ENCODE measurements at places on chromosomes 16 and 17.

GRCh38 chr16:69036399-69037091 lies 68.9 kb upstream of the HAS3 start:
- DNase-seq, result no peak

- no peak for DNase-seq
Observed at GRCh38 chr16:48462106-48462740, 77.0 kb upstream of the SIAH1 start.

- no peak for DNase-seq
Observed at GRCh38 chr16:12082226-12082887, 105.8 kb downstream of the SNX29 start.

DNA sequence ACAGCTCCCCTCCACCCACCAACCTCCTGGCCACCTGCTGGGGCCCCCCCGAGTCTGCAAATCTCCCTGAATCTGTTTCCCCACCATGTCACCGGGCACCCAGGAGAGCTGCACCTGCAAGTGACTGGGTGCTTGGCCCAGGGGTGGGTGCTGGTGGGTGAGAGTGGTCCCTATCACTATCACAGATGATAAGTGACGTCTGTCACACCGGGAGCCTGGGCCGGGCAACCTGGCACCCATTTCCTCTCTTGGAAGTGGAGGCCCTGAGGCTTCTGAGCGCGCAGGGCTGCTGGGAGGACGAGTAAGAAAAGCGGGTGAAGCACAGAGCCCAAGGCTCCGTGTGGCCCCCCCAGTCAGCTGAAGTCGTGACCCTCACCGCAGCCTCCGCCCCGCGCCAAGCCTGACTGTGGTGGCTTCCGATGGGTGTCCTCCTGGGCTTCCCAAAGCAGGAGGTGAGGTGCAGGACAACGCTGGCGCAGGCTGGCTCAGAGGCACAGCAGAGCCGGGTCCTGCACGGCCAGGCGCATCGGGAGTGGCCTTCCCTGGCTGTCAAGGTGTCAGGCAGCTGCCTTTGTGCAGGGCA lies 21.0 kb upstream of the ACSF3 start:
- no peak for DNase-seq

DNA sequence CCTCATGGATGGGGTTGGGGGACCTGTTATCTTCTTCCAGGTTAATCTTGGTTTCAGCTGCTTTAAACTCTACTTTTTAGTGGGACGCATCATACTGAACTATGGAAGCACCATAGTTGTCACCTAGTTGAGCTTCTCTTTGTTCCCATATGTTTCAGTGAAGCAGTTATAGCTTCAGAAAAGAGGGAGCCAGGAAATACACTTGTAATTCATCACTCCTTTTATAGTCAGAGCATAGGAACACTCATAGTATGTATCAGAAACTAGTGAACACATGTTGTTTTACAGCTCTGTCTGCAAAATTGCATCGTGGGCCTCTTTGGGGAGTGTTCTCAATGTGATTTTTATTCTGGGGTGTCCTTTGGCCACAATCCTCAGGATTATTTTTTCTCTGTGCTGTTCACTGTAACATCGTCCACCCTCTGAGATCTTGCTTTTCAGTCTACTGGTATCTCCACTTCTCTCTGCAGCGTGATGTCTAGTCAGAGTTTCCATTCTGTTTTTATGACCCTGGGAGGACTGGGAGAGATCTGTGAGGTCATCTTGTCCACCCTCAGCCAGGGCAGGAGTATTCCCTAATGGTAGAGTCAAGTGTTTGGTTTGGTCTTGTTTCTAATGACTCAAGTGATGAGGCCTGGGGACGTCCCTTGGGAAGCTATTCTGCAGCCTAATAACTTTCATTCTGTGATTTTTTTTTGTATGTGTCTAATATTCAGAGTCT lies 585.4 kb downstream of the WWOX start:
- no peak for DNase-seq

DNA sequence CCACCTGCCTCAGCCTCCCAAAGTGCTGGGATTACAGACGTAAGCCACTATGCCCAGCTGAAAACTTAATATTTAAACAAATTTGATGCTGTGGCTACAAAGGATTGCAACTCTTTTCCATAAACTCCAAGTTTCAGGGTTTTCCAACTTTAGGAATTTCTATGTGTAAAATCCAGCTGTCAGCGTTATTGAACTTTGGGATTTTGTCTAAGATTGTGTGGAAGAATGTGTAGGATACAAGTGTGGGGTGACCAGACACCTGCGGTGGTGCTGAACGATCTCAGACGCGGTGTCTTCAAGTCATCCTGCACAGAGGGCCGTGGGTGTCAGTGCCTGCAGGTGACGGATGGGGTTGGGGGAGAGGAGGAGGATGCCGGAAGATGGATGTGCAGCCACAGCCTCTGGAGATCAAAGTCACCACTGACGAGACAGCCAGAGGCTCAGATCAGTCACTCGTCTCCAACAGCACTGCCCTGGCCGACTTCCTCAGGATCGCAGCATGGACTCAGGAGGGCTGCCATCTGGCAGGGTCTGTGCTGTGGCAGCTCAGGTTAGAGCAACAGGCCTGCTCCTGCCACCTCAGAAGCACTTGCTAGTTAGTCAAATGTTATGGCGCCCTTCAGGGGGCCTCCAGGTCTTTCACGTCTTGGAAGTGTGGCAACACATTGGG lies 13.0 kb downstream of the ACSF3 start:
- no peak for DNase-seq

DNA sequence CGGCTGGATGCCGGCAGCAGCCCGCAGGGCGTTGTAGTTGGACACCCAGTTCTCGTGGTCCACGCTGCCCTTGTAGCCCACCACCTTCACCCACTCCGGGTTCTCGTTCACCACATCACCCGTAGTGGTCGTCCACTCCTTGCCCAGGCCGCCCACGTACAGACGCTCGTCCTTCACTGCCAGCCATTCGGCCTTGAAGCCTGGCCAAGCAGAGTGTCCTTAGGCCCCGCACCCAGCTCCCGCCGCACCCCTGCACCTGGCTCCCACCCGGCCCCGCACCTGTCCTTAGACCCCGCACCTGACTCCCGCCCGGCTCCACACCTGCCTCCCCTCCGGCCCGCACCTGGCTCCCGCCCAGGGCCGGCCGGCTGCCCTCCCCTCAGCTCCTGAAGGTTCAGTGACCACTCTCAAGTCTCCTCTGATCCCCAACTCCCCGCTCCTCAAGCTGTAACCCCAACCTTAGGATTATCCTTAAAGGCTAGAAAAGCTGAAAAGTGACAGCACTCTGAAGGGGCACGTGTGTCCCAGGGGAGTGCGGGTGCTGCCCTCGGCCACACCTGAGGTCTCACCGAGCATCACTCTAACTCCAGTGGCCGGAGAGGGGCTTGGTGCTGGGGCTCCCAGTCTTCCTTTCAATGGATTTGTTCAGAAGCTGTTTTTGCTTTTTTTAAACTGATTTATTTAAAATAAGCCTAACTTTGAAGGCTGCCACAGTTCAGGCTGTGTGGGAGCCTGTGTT lies 14.4 kb downstream of the CANT1 start:
- no peak for DNase-seq

- DNase-seq, result no peak
Observed at GRCh38 chr17:9032583-9032982, 11.3 kb downstream of the NTN1 start.

DNA sequence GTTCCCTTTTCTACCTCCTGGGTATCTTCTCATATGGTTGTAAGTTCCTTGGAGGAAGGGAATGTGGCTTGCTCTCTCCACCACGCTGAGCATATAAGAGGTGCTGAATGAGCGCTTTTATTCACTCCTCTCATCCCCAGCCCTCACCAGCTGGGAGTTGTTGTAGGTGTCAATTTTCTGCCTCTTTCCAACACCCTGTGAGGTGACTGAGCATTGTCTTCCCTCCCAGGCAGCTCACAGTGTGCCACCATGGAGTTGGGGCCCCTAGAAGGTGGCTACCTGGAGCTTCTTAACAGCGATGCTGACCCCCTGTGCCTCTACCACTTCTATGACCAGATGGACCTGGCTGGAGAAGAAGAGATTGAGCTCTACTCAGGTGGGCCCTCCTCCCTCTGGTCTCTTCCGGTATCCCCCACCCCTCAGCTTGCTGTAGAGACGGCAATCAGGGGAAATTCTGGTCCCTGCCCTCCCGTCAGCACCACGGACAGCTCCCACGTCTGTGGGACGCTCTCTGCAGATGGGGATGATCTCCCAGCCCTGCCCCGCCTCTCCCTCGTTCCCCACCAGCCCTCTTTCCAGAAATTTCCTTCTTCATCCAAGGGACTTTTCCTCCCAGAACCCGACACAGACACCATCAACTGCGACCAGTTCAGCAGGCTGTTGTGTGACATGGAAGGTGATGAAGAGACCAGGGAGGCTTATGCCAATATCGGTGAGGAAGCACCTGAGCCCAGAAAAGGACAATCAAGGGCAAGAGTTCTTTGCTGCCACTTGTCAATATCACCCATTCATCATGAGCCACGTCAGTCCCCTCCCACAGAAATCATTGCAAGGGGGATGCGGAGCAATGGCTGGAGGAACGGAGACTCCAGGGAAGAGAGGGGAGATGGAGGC lies 18.3 kb downstream of the CIITA start:
- DNase-seq, result no peak

DNA sequence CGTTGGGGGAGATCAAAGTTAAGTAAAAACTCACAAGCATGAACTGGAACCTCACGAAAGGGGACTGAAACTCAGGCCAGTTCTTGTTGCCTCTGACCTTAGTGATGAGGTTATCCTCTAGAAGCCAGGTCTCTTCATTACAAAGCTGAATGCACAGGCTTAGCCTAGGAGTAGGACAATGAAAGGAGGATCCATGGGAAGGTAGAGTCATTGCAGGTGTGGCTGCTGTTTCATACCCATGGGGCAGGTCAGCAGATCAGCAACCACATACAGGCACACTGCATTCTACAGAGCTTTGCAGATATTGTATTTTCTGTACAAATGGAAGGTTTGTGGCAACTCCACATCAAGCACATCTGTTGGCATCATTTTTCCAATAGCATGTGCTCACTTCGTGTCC lies 341.3 kb upstream of the SOX9 start:
- DNase-seq, result no peak

GRCh38 chr16:16178455-16179162 lies 44.7 kb downstream of the ABCC6 start:
- DNase-seq, result no peak

DNA sequence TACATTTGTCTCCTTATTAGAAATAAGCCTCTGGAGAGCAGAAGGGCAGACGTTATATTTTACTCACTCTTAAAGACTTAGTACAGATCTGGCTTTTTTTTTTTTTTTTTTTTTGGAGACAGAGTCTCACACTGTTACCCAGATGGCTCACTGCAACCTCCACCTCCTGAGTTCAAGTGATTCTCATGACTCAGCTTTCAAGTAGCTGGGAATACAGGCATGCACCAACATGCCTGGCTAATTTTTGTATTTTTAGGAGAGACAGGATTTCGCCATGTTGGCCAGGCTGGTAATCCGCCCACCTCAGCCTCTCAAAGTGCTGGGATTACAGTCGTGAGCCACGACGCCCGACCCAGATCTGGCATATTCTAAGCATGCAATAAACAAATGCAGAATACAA lies 36.4 kb upstream of the TMEM97 start:
- DNase-seq, result peak; percentile 45

GRCh38 chr17:45370949-45371413 lies 54.2 kb upstream of the MAP3K14 start:
- no peak for DNase-seq

DNA sequence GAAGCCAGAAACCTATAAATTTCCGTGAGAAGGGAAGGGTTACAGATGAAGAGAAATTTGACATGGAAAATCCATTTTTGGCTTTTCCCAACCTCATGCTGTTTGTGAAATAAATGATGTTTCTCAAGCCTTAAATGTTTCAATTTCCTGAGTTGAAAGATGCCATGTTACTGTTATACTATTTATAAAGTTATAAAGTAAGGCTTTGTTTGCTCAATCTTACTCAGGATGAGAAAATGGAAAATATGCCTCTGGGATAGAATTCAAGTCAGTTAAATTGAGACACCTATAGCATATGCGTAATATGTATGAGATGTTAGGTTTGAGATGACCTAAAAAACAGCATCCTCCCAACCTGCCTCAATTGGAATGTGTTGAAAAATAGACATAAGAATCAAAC lies 19.9 kb upstream of the FAM20A start:
- DNase-seq, result no peak

- DNase-seq, result no peak
Observed at GRCh38 chr17:77592106-77592865, 366.2 kb upstream of the TNRC6C start.

DNA sequence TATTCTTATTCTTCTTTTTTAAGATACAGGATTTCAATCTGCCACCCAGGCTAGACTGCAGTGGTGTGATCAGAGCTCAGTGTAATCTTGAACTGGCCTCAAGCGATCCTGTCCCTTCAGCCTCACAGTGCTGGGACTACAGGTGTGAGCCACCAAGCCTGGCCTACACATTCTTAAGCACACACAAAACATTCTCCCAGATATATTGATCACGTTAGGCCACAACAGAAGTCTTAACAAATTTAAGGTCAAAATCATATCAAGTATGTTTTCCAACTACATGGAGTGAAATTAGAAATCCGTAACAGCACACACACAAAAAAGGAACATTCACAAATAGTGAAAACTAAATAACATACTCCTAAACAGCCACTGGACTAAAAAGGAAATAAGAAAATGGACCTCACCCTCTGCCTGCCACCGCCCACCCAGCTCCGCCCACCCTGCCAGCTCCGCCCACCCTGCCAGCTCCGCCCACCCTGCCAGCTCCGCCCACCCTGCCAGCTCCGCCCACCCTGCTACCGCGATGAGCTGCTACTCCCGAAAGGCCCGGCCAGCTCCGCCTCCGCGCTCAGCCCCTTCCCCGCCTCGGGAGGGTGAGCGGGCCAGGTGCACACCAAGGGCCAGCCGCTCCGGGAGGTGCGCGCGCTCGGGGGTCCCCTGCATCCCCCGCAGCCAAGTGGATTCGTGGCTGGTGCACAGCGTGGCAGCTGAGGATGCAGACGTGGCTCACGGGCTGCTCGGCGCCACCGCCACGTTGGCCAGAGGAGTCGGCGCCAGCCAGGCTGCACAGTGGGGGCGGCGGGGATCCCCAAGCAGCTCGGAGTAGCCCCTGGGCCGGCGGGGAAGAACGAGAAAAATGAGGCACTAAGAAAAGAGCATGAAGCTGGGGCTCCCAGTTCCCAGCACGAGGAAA lies 41.2 kb downstream of the C16orf87 start:
- peak; percentile 64 for DNase-seq

- DNase-seq, result no peak
Observed at GRCh38 chr17:8542599-8543502, 87.7 kb downstream of the MYH10 start.

DNA sequence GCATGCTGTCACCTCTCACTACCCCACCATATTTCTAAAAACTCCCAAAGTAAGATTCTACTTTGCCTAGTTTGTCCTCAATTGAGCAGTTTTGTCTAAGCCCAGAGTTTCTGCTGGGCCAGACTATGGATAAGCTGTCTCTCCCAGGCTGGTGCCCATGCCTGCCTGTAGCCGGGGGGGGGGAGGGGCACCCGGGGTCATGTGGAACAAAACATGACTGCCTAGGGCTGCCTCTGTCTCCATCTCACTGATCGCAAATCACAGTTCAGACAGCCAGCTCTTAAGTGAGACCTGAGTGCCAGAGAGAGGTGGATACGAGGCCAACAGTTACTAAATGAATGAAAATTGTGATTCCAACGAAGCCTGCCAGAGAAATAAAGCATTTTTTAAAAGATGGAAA lies 78.8 kb upstream of the RPRML start:
- no peak for DNase-seq

- no peak for DNase-seq
Observed at GRCh38 chr16:85789773-85790172, 9.6 kb downstream of the EMC8 start.

- no peak for DNase-seq
Observed at GRCh38 chr17:5418858-5419355, 555 bp downstream of the NUP88 start.

Data from SJSA1 (cell line).